ENCODE measurements at places on chromosomes 1 and 21.

DNA sequence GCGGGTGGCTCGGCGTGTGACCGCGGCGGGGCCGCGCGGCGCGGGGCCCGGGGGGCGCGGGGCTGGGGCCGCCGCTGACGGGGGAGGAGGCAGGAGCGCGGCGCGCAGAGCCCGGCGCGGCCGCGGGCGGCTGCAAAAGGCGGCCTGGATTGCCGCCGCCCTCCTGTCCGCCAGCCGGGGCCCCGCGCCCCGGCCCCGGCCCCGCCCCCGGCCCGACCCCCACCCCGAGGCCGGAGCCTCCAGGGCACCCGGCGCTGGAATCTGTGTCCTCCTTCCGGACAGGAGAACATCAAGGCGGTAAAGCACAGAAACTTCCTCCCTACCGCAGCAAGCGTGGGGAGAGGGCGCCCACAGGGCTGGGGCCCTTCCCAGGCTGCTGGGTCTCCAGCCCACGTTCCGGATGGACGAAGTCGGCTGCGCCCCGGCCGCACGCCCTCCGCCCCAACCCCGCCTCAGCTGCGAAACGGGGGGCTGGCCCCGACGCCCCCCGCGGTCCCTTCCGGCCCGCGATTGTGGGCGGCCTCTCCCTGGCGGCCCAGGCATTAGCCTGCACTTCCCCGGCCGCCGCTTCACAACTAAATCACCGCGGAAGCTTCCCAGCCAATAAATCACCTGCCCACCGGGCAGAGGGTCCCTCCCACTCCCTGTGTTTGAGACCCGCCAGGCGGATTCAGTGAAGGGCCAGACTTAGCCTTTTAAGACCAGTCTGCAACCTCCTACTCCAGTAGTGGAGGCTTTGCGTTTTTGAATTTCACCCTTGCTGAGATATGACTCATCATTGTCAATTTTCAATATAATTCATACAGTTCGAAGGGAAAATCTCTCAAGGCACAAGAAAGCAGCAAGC, 106.0 kb downstream of the SLC45A1 start:
- DNase-seq, result no peak

GRCh38 chr1:162502928-162503327, 5.3 kb downstream of the UHMK1 start:
- no peak for DNase-seq

DNA sequence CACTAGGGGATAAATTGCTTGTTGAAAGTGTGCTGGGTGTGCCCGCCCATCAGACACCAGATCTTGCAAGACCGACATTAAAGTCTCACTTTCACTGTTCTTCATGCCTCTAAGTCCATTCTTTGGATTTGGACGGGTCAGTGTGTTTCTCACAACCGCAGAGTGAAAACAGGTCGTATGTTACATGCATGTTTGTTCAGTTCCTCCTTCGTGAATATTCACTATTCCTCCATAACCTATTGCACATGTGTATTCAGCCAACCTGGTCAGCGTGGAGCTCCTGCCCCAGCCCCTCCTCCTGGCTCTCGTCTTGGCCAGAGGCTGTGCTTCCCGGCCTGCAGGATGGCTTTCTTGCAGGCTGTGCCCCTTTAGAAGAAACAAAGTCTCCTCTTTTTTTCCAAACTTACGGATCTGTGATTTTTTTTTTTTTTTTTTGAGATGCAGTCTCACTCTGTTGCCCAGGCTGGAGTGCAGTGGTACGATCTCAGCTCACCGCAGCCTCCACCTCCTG, 2.2 kb upstream of the KRTAP10-6 start:
- no peak for DNase-seq

DNA sequence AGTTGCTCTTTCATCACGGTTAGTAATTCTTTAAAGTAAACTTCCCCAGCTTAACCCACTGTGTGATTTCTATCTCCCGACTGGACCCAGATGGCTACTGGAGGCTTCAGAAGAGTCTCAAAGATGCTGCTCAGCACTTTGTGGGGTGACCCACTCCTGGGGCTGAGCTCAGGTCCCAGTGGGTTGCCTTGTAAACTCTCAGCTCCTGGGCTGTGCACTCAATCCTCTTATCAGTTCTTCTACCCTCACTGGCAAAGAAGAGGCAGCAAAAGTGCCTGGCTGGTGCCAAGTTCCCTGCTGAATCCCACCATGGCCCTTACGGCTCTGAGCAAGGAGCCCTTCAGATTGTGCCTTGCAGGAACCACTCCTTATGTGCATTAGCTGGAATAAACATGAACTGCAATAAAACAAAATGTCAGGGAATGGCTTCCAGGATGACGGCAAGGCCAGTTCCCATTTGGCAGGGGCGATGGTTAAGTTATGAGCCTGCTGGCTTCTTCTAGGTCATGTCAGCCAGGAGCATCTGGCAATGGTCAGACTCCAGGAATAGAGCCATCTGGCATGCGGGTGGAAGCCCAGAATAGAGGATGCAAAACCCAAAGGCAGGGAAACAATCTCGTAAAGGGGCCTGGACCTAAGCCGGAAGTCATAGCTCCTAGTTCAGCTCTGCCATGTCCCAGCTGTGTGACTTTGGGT, 6.8 kb downstream of the MYOC start:
- DNase-seq, result no peak

DNA sequence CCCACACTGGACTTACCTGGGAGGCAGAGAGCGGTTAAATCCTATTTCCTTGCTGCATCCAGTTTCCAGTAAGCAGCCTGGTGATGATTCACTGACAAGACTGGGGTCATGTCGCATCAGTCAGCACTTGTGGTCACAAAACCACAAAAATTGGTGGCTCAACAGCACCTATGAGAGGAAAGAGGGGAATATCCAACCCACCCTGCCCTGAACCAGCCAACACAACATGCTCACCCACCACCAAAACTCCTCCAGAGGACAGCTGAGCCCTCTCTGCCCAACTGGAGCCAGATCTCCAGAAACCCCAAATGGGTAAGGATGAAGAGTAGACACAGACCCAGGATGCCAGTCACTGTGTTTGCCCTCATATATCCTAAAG, 64.0 kb downstream of the CD46 start:
- DNase-seq, result peak; percentile 39

GRCh38 chr1:246566813-246567645, 773 bp downstream of the CNST start:
- DNase-seq, result no peak

- DNase-seq, result no peak
These were observed 290.1 kb upstream of the USP25 start for GRCh38 chr21:15439726-15440125.

- DNase-seq, result no peak
These were observed 993.8 kb upstream of the NCAM2 start for GRCh38 chr21:20004367-20004766.

DNA sequence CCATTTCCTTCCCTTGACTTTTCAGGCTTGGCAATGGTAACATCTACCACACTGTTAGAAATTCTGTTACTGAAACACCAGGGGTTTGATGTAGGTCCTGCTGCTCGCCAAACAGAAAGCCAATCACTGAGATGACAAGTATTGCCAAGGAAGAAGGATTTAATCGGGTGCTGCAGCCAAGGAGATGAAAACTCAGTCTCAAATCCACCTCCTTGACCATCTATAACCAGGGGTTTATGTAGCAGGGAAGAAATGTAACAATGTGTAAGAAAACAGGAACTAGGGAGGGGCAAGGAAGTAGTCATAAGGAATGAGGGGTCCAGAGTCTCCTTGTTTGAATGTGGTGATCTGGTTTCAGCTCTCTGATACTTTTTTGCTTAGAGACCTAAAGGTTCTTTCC, 25.4 kb downstream of the PLA2G2A start:
- DNase-seq, result no peak

- peak; percentile 12 for DNase-seq
These were observed 32.6 kb downstream of the NIBAN1 start for GRCh38 chr1:184941735-184942134.

DNA sequence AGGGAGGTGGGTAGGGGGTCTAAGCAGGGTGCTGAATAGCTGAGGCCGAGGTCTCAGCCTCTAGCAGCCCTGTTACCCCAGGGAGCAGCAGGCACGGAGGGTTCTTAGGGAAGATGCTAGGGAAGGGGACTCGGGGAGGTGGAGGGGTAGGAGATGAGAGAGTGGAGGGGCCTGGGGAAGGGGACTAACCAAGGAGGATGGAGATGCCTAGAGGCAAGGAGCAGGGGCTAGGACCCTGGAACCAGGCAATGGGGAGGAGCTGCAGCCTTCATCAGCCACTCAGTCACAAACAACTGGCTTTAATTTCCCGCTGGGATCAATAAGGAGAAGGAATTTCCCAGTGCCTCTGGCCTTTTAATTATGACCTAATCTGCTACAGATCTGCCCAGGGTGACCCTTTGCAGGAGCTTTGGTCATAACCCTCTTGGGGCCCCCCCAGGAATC, 2.9 kb upstream of the CRABP2 start:
- no peak for DNase-seq

GRCh38 chr1:203144661-203145060, 17.1 kb downstream of the ADORA1 start:
- DNase-seq, result no peak

DNA sequence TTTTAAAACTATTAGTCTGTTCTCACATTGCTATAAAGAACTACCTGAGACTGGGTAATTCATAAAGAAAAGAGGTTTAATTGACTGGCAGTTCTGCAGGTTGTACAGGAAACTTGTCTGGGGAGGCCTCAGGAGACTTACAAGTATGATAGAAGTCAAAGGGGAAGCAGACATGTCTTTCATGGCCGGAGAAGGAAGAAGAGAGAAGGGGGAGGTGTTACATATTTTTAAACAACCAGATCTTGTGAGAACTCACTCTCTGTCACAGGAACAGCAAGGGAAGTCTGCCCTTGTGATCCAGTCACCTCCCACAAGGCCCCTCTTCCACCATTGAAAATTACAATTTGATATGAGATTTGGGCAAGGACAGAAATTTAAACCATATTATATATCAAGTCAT, 55.9 kb downstream of the CLIC4 start:
- no peak for DNase-seq

DNA sequence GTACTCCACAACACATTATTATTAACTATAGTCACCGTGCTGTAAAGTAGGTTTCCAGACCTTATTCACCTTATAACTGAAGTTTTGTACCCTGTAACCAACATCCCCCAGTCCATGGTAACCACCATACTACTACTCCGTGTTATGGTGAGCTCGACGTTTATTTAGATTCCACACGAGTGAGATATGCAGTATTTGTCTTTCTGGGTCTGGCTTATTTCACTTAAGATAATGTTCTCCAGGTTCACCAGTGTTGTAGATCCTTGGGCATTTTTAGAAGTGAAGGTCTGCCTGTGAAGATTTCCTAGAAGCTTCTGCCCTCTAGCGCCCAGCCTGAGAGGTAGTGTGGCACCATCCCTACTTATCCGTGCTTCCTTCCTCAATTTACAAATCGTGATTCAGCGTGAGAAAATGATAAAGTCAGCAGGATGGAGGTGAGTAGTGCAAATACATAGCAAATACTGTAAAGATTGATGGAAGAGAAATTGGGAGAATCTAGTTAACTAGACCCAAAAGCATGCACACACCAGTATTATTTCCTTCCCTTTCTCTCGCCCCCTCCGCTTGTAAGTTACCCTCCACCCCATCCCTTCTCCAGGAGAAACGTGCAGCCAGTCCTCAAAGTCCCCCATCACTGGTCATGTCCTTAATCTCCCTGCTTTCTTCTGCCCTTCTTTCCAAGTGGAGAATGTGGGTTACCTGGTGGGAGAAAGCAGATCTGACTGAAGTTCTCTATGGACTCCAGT, 36.0 kb upstream of the DISC1 start:
- no peak for DNase-seq

GRCh38 chr1:204714861-204715511, 29.4 kb upstream of the LRRN2 start:
- no peak for DNase-seq

- DNase-seq, result no peak
These were observed 144.1 kb downstream of the OMA1 start for GRCh38 chr1:58402444-58402843.

DNA sequence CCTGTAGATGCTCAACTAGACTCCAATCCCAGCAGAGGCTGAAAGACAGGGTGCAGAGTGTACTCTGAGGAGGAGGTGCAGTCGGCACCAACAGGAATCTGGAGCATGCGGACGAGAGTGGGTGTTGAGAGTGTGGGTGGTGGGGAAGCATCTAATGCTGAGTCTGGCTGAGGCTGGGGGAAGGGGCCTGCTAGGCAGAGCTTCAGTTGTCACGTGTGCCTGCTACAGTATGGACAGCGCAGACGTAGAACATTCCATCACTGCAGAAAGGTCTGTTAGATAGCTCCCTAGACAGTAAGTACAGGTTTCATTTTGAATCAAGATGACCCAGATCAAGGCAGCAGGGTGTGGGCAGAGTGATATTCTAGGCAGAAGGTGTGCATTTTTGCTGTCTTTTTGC, 23.1 kb downstream of the SNAP47 start:
- no peak for DNase-seq

- no peak for DNase-seq
These were observed at the start of gene FHL3 for GRCh38 chr1:38005195-38006007. FHL3 (minus strand) TSS chr1:38005514; CDS start chr1:37999412, 6,102 bp downstream.

GRCh38 chr1:154493276-154493675, 8.7 kb upstream of the TDRD10 start:
- DNase-seq, result no peak

GRCh38 chr1:67338642-67339041, 31.0 kb downstream of the IL12RB2 start:
- no peak for DNase-seq

- no peak for DNase-seq
These were observed 23.3 kb downstream of the TFF3 start for GRCh38 chr21:42291751-42292562.

DNA sequence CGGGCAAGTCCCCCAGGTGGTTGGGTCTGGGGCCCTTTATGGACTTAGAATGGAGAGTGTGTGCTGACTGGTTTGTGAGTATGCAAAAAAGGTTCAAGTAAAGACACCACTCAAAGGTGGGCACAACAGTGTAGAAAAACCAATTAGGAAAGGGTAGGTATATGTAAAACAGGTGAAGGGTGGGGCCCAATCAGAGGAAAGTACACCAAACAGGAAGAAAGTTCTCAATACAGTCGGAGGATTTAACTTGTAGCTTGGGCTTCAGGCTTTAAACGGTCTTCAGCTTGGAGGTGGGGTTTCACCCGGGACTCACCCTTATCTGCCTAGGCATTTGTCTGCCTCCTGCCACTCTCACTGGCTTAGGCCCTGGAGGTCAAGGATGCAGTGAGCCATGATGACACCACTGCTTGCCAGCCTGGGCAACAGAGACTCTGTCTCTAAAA, 6.8 kb upstream of the PUM1 start:
- DNase-seq, result no peak

DNA sequence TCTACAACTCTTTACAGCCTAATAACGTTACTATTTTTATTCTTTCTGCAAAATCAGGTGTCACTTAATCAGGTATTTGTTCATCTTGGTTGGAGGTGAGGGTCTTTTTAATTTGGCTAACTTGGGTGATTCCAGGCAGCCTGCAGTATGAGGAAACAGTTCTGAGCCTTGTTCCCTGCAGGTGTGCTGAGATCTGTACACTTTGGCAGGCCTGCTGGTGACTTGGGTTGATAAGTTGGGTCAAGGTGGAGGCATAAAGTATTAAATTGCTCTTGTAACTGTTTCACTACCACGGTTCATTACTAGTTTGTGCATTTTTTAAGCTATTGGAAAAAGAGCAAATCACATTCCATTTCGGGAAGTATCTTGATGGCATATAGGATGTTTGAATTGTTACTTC, 10.0 kb downstream of the MAP3K21 start:
- DNase-seq, result no peak

GRCh38 chr21:24225431-24225830, 1381.8 kb downstream of the MRPL39 start:
- DNase-seq, result no peak

GRCh38 chr1:243507672-243508302, 251.9 kb downstream of the SDCCAG8 start:
- DNase-seq, result no peak

Measured in stimulated activated CD4-positive, alpha-beta T cell treated with anti-CD3 and anti-CD28 coated beads, TNF-alpha, amount 100 ng/mL, for 48 hours (primary cell).